ENCODE measurements at places on chromosomes 3 and 15.

GRCh38 chr3:10667269-10667668, 148.8 kb upstream of the SLC6A11 start:
- no peak for DNase-seq

DNA sequence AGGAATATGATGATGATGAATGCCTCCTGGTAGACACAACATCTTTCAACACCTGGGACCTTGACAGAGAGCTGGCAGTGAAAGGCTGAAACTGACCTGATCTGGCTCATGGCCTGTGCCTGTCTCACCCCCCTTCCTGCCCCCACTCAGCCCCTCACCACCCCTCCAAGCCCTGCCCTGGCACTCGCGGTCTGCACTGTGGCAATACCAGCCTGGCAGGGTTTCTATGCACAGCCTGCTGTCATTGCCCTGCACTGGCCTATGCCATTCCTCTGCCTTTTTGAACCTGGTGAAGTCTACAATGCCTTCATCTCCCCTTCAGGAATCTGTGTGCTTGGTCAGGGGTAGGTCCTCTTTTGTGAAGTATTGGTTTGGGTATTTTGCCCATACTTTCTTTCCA, 56.5 kb downstream of the ACAD9 start:
- no peak for DNase-seq

DNA sequence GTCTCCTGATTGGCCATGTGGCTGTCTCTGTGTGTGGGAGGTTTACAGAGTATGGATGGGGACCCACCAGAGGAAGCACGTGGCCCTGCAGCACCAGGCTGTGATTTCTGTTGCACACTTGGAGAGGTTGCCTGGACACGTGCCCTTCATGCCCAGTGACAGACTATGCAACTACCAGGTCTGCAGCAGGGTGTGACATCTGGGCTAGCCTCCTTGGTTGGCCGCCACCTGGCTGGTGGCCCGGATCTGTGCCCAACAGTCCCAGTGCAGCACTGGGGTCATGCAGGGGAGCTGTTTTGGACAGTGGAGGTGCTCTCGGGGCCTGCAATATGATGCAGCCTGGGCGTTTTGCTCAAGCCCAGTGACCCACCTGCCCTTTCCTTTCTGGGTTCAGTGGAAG, 212.5 kb downstream of the UBE3A start:
- DNase-seq: no peak

- no peak for DNase-seq
Observed at GRCh38 chr3:46375218-46375617, 4.5 kb downstream of the CCR5 start.

DNA sequence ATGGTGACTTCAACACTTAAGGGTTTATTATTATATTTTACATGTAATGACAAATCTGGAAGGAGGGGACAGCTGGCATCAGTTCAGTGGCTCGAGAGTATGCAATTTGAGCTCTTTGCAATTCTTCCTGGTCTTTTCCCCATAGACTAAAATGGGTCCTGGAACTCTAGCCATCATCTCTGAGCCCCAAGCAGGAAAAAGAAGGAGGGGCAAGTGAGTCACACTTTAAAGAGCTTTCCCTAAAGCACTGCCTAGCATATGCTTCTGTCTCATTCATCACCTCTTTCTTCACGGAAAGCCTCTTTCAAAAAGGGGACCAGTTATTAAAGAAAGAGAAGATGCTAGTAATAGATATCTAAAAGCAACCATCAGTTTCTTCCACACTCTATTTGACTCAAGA, 466.3 kb downstream of the ZIC1 start:
- DNase-seq: no peak

Measured in fibroblast of skin of scalp (primary cell).